Fibroblast of the aortic adventitia (primary cell): ENCODE measurements at places on chromosomes 3 and 15.

DNA sequence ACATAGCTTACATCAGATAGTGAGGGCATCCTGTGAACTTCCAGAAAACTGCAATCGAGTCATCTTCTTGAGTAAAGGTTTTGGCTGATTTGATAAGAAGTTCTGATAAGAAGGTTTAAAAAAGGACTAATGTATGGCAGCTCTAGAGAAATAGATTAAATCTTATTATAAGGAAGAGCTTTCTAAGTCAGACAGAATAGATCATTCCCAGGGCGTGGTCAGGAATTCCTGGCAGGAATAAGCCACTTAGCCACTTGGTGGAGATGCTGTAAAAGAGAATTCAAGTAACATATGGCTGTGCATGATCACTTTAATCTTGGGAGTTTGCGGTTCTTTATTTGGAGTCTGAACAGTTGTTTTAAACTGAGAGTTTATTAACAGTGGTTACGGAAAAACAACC lies 17.4 kb downstream of the PGBD4 start:
- peak; percentile 28 for DNase-seq

- peak; percentile 47 for DNase-seq
These were observed 199.6 kb upstream of the CBLB start for GRCh38 chr3:106068381-106068780.

DNA sequence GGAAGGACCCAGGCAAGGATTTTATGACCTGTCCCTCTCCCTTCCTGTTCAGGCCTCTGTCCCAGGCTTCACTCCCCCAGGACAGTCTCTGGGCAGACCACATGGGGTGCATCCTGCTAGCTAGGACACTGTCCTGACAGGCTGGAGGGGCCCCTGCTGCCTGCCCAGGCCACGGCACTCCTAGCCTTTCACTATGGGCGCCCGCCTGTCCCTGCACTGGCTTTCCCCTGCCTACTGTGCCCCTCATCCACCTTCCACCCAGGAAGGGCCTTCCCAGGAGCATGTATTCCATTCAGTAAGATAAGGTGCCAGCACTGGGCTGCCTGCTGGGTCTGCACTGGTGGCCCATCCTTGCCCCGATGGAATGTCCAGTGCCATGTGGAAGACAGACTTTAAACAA lies 145.3 kb downstream of the DNAJB8 start:
- DNase-seq = no peak

DNA sequence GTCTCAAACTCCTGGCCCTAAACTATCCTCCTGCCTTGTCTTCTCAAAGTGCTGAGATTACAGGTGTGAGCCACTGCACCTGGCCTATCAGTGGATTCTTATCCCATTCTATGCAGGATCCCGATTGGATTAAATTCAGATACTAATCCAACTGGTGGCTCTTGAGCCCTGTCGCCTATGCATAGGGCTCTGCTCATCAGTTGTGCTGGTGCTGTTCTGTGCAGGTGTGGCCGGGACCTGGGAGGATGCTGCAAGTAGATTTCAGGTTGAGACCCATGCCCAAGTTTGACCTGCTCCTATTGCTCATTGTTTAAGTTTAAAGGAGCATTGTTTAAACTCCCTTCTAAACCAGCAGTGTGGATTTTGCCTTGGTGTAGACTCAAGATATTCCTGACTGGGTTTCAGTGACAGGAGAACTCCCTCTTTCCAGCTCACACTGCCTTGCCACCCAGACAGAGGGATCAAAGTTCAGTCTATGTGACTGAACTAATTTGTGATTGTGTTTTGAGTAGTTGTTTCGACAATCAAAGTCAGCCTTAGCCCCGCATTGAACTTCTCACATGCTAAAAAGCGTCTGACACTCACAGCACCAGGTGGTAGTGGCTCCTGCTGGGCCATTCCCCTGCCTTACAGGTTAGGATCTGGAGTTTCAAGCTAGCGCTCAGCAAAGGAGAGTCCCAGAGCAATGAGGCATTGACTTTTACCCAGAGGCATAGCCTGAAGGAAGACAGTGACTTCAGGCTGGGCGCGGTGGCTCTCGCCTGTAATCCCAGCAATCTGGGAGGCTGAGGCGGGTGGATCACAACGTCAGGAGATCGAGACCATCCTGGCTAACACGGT lies 45.0 kb upstream of the PIK3CB start:
- DNase-seq = no peak

DNA sequence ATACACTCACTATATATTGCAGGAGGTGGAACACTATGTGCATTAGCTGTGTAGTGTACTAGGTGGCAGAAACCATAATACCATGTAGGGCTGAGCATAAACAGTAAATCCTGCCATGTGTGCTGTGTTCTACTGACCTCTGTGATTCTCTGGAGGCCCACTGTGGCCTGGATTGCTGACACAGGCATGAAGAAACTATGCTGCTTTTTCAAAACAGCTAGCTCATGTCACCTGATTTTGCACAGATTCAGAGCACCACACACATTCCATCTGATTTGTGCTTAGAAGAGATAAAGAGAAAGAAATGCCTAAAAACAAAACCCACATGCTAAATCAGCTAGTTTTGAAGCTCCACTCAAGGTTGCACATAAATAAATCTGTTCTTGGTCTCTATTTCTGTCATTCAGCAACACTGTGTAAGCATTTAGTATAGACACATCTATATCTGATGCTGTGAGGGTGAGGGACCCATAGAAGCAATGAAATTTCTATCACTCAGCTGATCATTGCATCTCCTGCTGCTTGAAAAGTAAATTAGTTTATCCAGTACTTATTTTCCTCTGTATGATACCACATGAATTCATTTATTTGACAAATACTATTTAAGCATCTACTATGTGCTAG lies 1007.7 kb upstream of the SEMA6D start:
- no peak for DNase-seq

- peak; percentile 84 for DNase-seq
These were observed 33.5 kb upstream of the CSPG5 start for GRCh38 chr3:47612178-47612577.

GRCh38 chr15:85763157-85763556 lies 31.6 kb downstream of the KLHL25 start:
- no peak for DNase-seq

DNA sequence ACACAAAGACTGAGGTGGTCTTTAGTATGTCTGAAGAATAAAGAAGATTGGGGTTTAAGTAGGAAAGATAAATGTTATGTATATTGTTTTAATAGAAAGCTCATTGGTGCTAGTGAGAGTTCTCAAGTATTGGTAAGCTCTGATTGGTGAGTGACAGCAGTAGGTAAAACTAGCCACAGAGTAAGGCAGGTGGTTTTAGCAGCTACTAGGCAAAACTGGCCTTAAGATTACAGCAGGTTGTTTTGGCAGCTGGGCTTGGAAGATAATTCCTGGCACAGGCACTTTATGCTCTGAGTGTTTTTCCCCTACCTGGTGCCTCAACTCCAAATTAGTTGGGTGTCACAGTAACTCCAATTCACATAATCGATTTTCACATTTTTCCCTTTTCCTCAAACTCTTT lies 66.3 kb downstream of the STAG1 start:
- DNase-seq = no peak

GRCh38 chr3:157139938-157140534 lies 19.9 kb downstream of the CCNL1 start:
- DNase-seq = no peak

DNA sequence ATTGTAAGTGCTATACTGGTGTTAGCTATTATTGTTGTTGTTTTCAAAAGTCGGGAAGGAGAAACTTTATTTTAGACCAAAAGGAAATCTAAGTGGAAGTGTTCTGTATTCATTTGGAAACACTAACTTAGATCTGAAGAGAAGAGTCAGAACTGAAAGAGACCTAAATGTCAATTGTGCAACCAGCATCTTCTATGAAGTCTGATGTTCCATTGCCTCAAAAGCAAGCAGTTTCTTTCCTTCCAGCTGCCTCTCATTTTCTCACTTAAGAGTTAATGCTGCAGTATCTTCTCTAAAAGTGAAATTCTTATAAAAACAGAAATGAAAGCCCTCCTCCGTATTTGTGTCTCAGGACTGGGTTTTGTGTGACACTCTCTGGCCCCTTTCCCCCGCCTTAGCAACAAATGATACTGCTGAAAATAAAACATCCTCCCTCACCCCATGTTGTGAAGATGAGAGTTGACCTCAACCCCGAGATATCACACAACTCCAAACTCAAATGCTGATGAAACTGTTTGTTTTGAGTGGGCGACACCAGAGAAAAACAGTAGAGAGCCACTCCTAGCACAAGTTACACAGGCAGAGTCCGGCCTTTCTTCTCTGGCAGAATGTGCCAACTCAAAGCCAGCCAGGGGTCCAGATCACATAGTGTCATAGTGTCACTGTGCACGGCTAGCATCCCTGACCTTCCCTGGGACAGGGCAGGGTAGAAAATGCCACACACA lies 48.9 kb downstream of the GLDN start:
- DNase-seq = no peak

DNA sequence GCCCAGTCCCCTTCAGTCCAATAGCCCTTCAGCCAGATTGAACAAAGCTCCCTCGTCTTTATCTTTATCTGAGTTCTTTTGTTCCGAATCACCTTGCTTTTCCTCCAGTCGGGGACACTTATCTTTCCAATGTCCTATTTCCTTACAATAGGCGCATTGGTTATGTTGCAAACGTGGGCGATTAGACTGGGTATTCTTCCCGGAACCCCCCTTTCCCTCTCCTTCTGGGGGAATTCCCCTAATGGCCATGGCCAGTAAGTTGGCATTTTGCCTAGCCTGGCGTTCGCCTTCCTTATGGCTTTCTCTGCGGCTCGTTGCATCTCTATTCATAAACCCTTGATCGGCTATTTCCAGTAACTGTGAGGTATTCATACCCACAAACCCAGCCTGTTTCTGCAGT lies 82.2 kb upstream of the VEPH1 start:
- DNase-seq = no peak

DNA sequence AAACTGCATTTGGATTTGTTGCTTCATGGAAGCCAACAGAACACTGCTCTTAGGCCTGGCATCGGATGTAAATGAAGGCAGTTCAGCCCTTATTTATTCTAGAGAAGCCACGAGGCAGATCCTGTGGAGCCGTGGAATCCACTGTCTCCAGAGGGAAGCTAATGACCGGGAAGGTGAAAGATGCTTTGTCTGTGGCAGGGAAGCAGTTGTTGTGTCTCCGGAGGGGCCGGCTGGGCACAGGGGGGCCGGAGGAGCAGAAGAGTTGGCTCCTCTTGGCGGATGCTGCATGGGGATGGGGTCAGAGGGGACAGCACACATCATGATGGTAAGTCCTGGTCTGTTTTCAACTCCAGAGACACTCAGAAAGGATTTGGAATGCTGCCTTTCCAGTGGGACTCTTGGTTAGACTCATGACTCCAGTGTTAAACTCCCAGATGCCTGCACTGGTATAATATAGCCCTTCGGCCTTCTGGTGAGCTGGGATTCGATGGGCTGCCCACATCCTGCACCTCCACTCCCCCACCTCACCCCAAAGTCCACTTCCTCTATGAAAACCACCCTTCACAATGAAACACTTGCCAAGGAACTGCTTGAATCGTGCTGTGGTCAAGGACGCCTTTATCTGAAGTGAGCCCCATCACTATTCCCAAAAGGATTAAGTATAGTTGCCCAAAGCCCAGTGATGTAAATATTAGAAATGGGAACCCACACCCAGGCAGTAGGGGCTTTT lies 33.6 kb downstream of the TPM1 start:
- no peak for DNase-seq

DNA sequence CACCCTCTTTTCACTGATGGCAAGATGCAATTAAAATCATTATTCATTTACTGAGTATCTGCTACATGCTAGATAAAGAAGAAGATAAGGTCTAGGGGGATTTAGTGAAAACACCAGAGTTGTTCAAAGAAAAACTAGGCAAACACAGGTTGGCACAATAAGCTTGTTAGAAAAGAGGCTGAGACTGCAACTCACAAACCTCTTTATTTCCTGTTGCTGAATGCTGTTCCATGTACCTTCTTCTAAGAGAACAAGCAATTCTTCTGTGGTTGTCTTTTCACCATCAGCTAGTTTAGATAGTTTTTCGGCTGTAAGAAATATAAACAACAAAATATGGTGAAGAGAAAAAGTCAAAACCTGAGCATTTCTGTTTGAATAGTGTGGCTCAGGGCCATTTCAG lies 61.1 kb downstream of the EIF3J start:
- no peak for DNase-seq

DNA sequence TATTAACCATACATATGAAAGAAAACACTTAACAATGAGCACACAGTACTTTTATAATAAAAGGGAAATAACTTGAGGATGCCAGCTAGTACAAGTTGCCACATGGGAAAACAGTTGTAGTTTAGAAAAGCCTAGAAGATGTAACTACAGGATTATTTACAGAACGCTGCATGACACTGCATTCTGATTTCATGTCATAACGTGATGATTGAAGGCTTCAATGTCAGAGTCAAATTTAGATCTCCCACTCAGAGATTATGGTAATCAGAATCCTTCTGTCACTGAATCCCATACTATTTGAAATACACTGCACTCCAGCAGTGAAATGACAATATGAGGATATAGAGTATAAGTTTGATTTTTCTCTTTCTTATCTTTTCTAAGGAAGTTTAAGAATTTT lies 253.9 kb upstream of the LRRN1 start:
- DNase-seq = no peak

DNA sequence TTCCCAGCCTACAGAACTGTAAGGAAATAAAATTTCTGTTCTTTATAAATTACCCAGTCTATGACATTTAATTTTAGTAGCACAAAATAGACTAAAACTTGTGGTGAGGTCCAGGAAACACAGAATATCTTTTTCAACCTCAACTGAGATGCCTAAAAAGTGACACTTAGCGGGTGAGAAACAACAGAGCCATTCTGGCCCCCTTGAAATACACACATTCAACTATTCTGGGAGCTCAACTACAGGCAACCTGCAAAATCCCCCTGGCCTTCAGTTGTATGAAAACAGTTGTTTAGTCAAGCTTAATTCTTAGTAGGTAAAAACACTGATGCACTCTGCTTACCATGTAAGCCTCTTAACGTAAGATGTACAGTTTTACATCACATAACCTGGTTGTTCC lies 66.8 kb downstream of the ANKRD28 start:
- no peak for DNase-seq

DNA sequence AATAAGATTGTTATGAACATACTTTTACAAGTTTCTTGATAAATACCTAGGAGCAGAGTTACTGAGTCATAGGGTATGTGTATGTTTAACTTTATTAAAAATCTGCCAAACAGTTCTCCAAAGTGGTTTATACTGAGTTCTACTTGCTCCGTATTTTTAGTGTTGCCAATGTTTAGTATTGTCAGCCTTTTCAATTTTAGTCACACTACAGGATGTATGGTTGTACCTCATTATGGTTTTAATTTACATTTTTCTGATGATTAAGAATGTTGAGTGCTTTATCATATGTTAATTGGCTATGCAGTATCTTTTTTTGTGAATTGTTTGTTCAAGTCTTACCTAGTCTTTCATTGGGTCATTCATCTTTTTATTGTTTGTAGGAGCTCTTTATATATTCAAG lies 4.3 kb downstream of the TMOD3 start:
- no peak for DNase-seq

DNA sequence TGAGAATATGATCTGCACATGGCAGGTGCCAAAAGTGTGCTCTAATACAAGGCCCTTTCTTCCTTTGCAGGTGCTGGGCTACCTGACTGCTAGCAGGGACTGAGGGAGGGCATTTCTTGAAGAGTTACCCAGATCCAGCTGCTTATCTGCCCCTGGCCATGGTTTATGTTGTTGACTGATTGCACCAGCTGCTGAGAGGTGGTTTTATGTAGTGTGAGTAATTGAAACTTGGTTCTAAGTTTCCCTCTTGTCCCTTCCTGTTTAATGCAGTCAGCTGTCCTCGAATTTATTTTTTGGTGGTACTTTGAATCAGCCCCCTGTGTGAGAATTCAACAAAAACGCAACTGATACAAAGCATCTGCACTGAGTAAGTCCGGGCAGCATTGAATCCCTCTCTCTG lies 288.3 kb upstream of the C2CD4B start:
- no peak for DNase-seq
